Progenitor cell of endocrine pancreas (in vitro differentiated cells): ENCODE measurements at places on chromosomes 6 and 20. TPM values are rescaled to one million over a fixed set of nuclear protein-coding genes. Genes with fewer than 3 reads are reported as not detected.

DNA sequence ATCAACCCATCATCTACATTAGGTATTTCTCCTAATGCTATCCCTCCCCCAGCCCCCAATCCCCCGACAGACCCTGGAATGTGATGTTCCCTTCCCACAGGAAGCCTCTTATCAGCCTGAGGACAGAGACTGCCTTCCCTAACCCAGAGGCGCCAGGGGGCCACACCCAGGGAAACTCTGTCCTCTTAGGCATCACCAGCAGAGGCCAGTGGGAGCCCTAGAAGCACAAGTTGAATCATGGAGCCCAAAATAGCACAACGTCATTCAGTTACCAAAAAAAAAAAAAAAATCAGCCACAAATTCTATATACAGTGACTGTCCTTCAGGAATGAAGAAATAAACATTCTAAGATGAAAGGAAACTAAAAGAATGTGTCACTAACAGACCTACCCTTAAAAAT is 625.7 kb downstream of the TFAP2A start:
- H3K4me3 ChIP-seq: no peak overlapping the region
- H3K27me3 ChIP-seq: no peaks in the 10 kb centered on the region
- no peak overlapping the region for H3K27ac ChIP-seq
- H3K36me3 ChIP-seq: no peaks in the 10 kb centered on the region
- DNase-seq: no peak

GRCh38 chr6:11324453-11325015 is 92.1 kb upstream of the NEDD9 start:
- H3K27me3 ChIP-seq: peaks cover 11% of the 10 kb centered on the region
- H3K27ac ChIP-seq: no peak overlapping the region
- DNase-seq: no peak
- peaks cover 3% of the 10 kb centered on the region for H3K4me1 ChIP-seq
- no peak overlapping the region for H3K4me3 ChIP-seq

- H3K4me1 ChIP-seq: peaks cover 3% of the 10 kb centered on the region
- no peaks in the 10 kb centered on the region for H3K27me3 ChIP-seq
- H3K27ac ChIP-seq: no peak overlapping the region
- no peak for DNase-seq
- H3K4me3 ChIP-seq: no peak overlapping the region
- H3K36me3 ChIP-seq: no peaks in the 10 kb centered on the region
Observed at GRCh38 chr6:121595646-121596045, 160.2 kb downstream of the GJA1 start.

The LIME1 gene
- 17.2 and 21.0 TPM in 2 replicates for total RNA-seq

- H3K36me3 ChIP-seq: no peaks in the 10 kb centered on the region
- H3K4me3 ChIP-seq: no peak overlapping the region
- no peaks in the 10 kb centered on the region for H3K27me3 ChIP-seq
Observed at GRCh38 chr6:75430631-75431325, 62.8 kb downstream of the FILIP1 start.

The OVOL2 gene
- 5.4 and 5.9 TPM in 2 replicates for total RNA-seq

The MUCL3 gene
- 0.05 TPM in 1 of 2 replicates, not detected in the other for total RNA-seq

- no peak overlapping the region for H3K4me3 ChIP-seq
- no peaks in the 10 kb centered on the region for H3K36me3 ChIP-seq
- H3K27me3 ChIP-seq: no peaks in the 10 kb centered on the region
- no peak for DNase-seq
- peaks cover 7% of the 10 kb centered on the region for H3K4me1 ChIP-seq
- no peak overlapping the region for H3K27ac ChIP-seq
Observed at GRCh38 chr6:139628270-139628669, 253.8 kb upstream of the CITED2 start.

GRCh38 chr20:4220352-4220751 is 205.0 kb upstream of the RNF24 start:
- H3K4me1 ChIP-seq: peaks cover 8% of the 10 kb centered on the region
- no peak overlapping the region for H3K4me3 ChIP-seq
- H3K27ac ChIP-seq: no peak overlapping the region
- DNase-seq: no peak

DNA sequence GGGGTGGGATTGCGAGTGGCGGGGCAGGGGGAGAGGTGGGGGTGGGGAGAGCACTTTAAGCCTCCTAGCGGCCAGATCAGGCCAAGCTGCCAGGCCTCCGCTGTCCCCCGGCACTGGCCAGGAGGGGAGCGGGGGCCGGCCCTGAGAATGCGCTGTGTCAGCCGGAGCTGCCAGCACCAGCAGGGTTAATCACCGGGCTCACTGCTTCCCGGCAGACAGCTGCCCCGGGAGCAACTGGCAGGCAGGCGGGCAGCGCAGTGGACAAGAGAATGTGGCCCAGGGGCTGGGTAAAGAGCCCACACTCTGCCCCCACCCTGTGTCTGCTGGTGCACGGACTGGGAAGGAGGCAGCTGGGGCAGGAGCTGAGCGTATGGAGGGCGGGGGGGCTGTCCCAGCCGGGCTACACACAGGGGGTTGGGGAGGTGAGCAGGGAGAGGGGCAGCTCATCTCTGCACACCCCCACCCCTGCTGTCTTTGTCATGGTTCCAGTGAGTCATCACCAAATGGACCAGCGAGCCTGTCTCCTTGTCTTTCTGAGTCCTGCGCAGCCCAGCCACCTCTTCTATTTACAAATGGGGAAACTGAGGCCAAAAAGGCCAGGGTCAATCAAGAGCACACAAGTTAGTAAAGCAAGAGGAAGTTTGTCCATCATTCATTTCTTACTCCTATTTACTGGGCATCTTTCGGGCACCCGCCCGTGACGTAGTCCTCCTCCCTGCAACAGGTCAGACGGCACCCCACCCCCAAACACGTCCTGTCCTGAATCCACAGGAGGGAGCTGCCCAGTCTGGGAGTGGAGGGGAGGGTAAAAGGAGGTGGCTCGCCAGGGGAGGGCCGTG is 2.1 kb upstream of the LAMA5 start:
- H3K4me1 ChIP-seq: peaks cover 22% of the 10 kb centered on the region
- peak; percentile 51 for DNase-seq
- peaks cover 1% of the 10 kb centered on the region for H3K36me3 ChIP-seq
- no peak overlapping the region for H3K27ac ChIP-seq
- H3K27me3 ChIP-seq: no peaks in the 10 kb centered on the region
- H3K4me3 ChIP-seq: peak overlapping the region; percentile 49

DNA sequence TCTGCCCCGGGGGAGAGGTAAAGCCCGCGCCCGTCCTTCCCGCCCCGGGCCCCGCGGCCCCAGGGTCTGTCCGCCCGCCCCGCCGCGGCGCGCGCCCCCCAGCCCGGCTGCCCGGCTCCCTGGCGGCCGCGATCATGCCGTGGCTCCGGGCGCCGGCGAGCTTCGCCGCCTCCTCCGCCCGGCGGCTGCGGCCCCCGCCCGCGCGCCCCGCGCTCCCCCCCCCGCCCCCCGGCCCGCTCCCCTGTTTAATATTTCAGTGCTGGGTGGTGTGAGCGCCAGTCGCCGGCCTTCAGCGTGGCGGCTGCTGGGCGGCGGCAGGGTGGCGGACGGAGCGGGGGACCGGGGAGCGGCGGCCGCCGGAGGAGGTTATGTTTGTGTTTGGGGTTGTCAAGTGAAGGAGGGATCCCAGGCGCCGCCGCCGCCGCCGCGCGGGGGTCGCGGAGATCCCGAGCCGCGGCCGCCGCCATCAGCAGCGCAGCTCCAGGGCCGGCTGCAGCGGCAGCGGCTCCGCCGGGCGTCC is at the start of gene HIVEP1:
HIVEP1 (plus strand) TSS at position 275 of the 520 bp plus-strand sequence. CDS start 3,317 bp downstream, outside the sequence.
- H3K27me3 ChIP-seq: no peaks in the 10 kb centered on the region
- peak within 1 kb of the TSS; percentile 86 for H3K4me3 ChIP-seq
- peak; percentile 42 for DNase-seq
- H3K36me3 ChIP-seq: peaks cover 12% of the 10 kb centered on the region
- H3K4me1 ChIP-seq: peaks cover 30% of the 10 kb centered on the region

- H3K4me3 ChIP-seq: no peak overlapping the region
- no peak for DNase-seq
- H3K36me3 ChIP-seq: peaks cover 2% of the 10 kb centered on the region
- H3K4me1 ChIP-seq: peaks cover 5% of the 10 kb centered on the region
- H3K27me3 ChIP-seq: no peaks in the 10 kb centered on the region
Observed at GRCh38 chr6:134596191-134596590, 278.3 kb upstream of the SGK1 start.

- no peaks in the 10 kb centered on the region for H3K36me3 ChIP-seq
- H3K27me3 ChIP-seq: peaks cover 35% of the 10 kb centered on the region
- H3K4me1 ChIP-seq: no peaks in the 10 kb centered on the region
- H3K4me3 ChIP-seq: no peak overlapping the region
- H3K27ac ChIP-seq: no peak overlapping the region
Observed at GRCh38 chr20:58558486-58559367, 43.5 kb upstream of the APCDD1L start.

DNA sequence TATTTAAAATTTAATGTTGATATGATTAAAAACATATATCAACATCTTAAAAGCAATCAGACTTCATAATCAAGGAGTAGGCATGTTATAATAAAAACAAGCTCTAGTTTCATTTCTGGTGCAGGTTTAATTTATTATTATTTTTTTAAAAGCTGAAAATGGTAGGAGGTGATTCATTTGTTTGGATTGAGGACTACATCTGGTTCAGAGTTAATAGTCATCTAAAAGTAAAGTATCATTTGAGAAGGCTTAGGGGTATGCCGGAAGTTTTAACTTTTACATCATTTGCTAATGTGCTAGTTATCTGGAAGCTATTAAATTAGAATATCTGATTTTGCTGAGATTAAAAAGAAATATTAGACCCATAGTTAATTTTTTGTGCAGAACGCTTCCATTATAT is 169.5 kb upstream of the LAMA2 start:
- H3K4me3 ChIP-seq: no peak overlapping the region
- no peaks in the 10 kb centered on the region for H3K36me3 ChIP-seq
- H3K27ac ChIP-seq: no peak overlapping the region

DNA sequence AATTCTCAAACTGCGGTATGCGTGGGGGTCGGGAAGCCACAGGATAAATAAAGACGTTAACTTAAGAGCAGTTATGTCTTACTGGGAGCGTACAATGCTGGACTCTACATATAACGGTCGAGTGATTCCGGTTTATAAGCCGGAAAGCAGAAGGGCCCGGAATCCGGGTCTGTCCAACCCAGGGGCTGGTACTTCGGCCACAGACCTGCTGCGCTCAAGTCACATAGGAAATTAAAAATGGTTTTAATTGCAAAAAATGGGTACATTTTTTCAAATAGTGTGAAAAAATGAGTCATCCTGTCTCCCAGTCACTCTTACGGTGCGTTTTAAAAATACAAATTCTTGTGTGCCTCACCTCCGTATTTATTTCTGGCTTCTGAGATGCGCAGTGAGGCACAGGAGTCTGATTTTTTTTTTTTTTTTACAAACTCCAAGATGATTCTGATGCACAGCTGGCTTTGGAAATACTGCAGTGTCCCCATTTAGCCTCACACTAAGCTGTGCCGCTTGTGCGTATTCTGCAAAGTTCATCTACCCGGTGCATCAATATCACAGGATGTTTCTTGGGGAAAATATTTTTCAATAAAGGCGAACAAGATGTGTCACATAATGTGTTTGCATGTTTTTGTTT is 1.0 kb downstream of the PCIF1 start:
- peaks cover 16% of the 10 kb centered on the region for H3K36me3 ChIP-seq
- no peaks in the 10 kb centered on the region for H3K27me3 ChIP-seq
- H3K4me3 ChIP-seq: peak overlapping the region; percentile 85
- DNase-seq: no peak

DNA sequence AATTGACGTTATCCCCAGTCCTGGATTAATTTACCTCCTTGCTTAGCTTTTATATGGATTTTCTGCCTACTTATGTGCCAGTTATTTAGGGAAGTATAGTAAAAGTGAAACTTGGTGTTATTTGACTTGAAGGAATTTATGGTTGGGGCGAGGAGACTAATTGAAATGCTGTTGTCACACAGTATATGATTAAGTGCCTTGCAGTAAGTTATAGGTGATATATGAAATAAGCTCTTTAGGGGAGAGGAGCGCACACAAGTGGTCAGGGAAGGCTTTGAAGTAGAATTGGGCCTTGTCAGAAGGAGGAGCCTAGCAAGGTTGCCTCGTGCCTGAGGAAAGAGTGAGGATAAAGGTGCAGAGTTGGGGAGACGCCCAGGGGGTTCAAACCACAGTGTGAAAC is 20.5 kb downstream of the NCOA7 start:
- H3K27ac ChIP-seq: no peak overlapping the region
- no peak for DNase-seq
- H3K4me3 ChIP-seq: no peak overlapping the region
- no peaks in the 10 kb centered on the region for H3K27me3 ChIP-seq

DNA sequence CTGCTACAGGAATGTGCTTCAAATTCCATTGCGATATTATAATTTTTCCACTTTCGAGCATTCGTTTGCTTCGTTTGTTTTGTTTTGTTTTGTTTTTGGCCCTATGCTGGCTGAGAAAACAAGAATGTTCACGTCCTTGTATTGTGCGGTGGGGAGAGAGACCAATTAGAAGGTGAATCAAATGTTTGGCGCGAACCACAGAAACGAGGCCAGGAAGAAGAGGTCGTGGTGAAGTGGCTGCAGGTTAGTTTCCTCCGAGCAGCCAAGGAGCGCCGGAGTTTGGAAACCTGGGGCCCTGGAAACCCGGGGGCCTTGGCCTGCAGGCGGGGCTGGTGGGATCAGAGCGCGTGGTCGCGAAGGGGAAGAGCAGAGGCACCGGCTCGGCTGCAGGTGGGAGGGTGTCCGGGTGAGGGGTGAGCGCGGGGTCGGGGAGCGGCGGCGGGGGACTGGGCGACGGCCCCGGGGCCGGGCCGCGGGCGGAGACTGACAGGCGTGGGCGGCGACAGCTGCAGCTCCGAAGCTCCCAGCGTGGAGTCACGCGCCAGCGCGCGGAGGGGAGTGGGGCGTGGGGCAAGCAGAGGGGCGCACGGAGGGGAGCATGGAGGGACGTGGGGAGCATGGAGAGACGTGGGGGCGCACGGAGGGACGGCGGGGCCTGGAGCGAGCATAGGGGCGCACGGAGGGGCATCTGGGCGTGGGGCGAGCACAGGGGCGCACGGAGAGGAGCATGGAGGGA is 141.5 kb upstream of the PDE10A start:
- no peak for DNase-seq
- H3K36me3 ChIP-seq: no peaks in the 10 kb centered on the region
- H3K4me3 ChIP-seq: peak overlapping the region; percentile 66
- peaks cover 3% of the 10 kb centered on the region for H3K4me1 ChIP-seq

DNA sequence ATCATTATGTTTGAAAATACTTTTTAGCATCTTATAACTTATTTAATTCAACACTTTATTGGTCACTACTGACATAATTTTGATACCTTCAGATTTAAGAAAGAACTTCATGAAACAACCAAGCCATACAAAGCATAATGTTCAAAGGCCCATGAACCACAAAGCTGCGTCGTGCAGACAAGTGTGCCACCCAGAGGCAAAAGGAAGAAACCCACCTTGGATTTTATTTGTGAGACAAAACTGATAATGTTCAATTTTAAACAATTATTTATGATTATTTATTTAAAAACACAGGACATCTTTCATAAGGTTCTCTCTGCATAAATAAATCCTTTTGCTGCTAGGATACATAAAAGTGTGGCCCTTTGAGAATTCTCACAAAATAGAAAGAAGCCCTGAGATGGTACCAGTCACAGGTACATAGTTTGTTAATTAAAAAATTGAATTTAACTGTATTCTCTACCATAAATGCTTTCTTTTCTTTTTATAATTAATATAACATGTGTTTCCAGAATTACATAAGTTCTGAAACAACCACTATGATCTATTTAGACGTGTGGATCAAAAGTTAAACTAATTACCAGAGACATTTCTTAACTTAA is 143.7 kb downstream of the RALGAPA2 start:
- H3K4me1 ChIP-seq: peaks cover 25% of the 10 kb centered on the region
- H3K27ac ChIP-seq: no peak overlapping the region
- H3K36me3 ChIP-seq: peaks cover 7% of the 10 kb centered on the region
